Stimulated activated CD8-positive, alpha-beta memory T cell treated with anti-CD3 and anti-CD28 coated beads, Interleukin-15, amount 100 ng/mL, for 4 hours (primary cell): ENCODE measurements at places on chromosomes 12 and 14.

GRCh38 chr14:90368946-90369721, 27.7 kb upstream of the CALM1 start:
- no peak for DNase-seq

- DNase-seq: no peak
Observed at GRCh38 chr12:49648712-49649003, 25.3 kb downstream of the PRPF40B start.

GRCh38 chr14:26187996-26188620, 409.7 kb downstream of the NOVA1 start:
- no peak for DNase-seq

DNA sequence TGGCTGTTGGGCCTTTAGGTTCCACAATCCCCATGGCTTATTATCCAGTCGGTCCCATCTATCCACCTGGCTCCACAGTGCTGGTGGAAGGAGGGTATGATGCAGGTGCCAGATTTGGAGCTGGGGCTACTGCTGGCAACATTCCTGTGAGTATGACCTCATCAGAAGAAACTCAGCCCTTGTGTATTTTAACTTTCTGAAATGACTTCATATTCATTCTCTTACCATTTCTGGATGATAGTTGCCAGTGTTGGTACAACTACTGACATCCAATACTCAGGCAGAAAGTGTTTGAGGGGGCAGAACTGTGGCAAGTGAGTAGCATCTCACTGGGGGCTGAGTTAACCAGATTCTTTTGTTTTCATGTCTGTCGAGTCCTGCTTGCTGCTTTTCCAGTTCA, 2.3 kb downstream of the DAZAP2 start:
- DNase-seq: no peak

DNA sequence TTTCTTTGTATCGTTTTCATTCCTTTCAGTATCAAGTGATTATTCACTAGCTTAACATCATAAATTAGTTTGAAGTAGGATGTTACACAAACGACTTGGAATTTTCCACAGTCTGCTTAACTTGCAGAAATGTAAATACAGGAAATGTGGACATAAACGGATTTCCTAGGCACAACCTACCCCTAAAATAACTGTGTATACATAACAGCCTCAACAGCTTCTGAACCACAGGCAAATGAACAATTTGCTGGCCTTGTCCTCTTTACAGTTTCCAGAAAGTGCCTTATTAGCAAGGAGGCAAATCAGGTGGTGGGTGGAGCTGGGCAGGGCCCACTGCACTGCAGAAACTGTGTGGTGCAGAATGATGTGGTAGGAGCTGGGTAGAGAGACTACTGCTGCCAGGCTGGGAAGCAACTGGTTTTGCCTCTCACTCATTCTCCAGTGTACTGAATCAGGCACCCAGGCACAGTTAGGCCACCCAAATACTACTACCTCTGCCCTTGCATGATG, 14.1 kb downstream of the DRAM1 start:
- no peak for DNase-seq
